ENCODE measurements at places on chromosomes 11 and 22.

GRCh38 chr11:20589796-20590195 lies 9.6 kb upstream of the SLC6A5 start:
- no peak for DNase-seq

- no peak for DNase-seq
These were observed 49.0 kb downstream of the PPFIA1 start for GRCh38 chr11:70319396-70320076.

- no peak for DNase-seq
These were observed 683 bp downstream of the PLA2G6 start for GRCh38 chr22:38180841-38181452.

- DNase-seq, result no peak
These were observed 236.8 kb upstream of the PITPNB start for GRCh38 chr22:28155808-28156207.

- no peak for DNase-seq
These were observed 215.3 kb downstream of the TBC1D22A start for GRCh38 chr22:46977656-46978343.

DNA sequence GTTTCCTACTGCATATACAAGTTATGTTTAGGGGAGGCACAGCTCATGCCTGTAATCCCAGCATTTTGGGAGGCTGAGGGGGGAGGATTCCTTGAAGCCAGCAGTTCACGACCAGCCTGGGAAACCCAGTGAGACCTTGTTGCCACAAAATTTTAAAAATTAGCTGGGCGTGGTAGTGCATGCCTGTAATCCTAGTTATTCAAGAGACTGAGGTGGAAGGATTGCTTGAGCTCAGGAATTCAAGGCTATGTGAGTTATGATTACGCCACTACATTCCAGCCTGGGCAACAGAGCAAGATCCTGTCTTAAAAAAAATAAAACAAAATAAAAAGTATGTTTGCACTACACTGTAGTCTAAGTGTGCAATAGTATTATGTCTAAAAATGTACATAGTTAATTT lies 108.8 kb upstream of the TEAD1 start:
- DNase-seq, result no peak

- no peak for DNase-seq
These were observed 41.3 kb downstream of the LRP5 start for GRCh38 chr11:68353669-68354068.

GRCh38 chr11:109698237-109698636 lies 276.2 kb downstream of the C11orf87 start:
- DNase-seq, result no peak

- peak; percentile 22 for DNase-seq
These were observed 836 bp downstream of the SPON1 start for GRCh38 chr11:13963169-13963948.

- DNase-seq, result no peak
These were observed 38.5 kb upstream of the ARFGAP3 start for GRCh38 chr22:42895541-42895981.

GRCh38 chr11:9626496-9627394 lies 37.1 kb upstream of the SWAP70 start:
- DNase-seq, result no peak

DNA sequence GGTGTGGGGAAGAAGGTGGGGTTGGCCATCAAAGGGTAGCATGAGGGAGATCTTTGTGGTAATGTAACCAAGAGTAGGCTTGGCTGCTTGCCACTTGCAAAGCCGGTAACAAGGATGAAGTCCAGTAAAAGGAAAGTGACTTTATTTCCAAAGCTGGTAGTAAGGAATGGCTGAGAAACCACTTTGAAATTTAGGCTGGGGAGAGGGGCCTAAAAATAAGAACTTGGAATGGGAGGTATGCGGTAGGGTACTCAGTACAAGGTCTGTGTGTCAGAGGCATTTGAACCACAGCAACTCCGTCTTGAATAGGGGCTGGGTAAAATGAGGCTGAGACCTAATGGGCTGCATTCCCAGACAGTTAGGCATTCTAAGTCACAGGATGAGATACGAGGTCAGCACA lies 216.0 kb upstream of the ISX start:
- DNase-seq, result no peak

Measured in stimulated activated CD4-positive, alpha-beta T cell treated with anti-CD3 and anti-CD28 coated beads, TNF-alpha, amount 100 ng/mL, for 4 hours (primary cell).